ENCODE measurements at places on chromosomes 5 and 9.

- no peak for DNase-seq
These were observed 1.9 kb upstream of the BRD3 start for GRCh38 chr9:134069480-134070399.

- DNase-seq: no peak
These were observed 16.5 kb downstream of the BHMT2 start for GRCh38 chr5:79086116-79086515.

DNA sequence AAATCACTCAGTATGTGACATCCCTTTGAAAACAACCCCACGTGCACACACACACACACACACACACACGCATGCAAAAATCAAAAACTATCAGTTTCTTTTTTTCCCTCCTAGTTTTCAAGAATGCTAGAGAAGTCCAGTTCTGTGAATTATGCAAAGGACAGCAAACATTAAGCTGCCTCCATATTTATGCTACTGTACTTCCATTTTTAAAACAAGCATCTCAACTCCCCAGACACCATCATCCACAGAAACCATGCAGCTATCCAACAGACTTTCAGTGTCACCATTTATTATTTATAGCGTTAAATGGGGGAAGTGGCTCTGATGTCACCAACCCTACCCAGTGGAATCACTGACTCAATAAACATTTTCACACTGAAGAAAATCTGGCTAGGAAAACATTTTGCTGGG lies 1.6 kb downstream of the FBXW11 start:
- DNase-seq: peak; percentile 5

GRCh38 chr9:38761339-38761738 lies 41.4 kb upstream of the FAM240B start:
- DNase-seq: no peak

- no peak for DNase-seq
These were observed 3.7 kb upstream of the SLC30A5 start for GRCh38 chr5:69090158-69090557.

DNA sequence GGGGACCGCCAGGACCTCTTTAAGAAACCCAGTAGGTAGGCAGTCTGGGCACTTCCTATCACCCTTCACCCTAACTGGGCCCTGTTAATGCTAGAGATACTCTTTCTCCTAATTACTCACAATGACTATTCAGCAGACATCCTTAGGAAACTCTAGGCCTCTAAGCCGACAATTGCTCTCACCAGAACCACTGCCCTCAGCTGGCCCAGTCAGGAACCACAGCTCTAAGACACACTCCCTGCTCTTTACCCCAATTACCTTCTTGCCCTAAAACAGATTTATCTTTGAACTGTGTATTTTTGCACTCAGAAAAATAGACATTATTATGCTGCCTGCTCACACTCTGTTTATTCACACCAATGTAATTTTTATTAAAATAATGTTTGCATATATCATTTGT lies 432.6 kb upstream of the SLC30A5 start:
- no peak for DNase-seq

DNA sequence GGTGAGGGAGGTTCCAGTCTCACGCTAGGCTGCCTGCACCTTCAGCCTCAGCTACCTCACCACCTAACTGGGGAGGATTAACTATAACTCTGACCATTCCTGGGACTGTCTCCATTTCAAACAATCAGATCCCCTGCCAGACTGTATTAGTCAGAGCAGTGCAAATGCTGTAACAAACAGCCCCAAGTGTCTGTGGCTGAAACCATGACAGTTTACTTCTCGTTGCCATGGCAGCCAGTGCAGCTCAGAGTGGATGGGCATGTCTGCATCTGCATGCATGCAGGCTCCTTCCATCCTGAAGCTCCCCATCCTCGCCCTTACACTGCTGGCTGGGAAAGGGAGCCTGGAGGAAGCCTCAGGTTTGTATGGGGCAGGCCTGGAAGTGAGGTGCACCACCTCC lies 86.7 kb downstream of the KCNIP1 start:
- DNase-seq: no peak

DNA sequence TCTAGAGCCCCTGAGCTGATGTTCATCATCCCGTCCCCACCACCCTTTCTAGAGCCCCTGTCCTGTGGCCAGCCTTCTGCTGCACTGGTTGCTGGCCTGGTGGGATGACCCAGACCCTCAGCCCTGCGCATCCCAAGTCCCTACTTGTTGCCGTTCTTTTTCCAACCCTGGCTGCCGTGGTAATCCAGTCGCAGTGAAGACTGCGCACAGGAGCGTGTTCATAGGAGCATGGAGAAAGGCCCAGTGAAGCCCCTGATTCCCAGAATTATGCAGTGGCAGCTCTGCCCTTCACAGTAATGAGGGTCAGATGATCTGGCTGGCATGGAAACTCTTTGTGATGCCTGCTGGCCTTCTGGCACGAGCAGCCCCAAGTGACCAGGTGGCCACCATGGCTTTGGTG lies 183.3 kb downstream of the CACNA1B start:
- DNase-seq: no peak

- DNase-seq: peak; percentile 36
These were observed 41.9 kb upstream of the IPPK start for GRCh38 chr9:92711844-92712243.

DNA sequence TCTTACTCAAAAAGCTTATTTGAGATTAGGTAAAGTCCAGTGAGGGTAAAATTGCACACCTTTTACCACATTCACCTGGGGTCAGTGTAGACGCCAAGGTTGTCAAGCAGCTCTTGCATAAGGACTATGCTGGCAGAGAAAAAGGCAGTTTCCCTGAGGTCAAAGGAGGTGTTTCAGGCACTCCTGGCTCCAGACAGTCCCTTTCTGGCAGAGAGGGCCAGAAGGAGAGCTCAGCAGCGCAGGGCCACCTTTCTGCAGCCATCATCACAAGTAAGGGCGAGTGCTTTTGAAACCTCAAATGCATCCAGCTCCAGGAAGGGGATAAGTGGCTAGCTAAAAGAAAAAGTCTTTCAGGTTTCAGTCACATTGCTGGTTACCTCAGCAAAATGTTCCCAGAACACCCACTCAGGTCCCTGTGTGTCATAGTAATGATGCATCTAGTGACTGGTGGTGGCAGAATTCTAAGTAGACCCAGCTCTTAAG lies 16.7 kb upstream of the IL13 start:
- no peak for DNase-seq

- DNase-seq: no peak
These were observed 10.0 kb downstream of the DUSP1 start for GRCh38 chr5:172760959-172761358.

DNA sequence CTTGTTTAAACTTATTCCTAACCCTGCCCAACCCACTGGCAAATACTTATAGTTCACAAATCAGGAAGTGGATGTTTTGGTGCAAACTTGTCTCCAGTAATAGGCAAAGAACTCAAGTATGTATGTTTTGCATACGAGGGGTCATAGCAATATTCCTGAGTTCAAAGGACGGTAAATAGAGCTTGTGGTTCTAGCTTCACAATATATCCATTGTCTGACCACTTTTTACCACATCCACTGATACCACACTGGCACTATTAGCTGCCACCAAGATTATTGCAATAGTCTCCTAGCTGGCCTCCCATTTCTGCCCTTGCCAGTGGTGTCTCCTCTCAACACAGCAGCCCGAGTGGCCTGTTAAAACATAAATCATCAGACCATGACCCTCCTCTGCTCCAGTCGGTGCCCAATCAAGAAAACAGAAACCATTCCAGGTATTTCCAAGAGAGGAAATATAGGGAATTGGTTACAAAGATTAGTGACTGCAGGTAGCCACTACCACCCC lies 17.0 kb downstream of the GRXCR2 start:
- no peak for DNase-seq

DNA sequence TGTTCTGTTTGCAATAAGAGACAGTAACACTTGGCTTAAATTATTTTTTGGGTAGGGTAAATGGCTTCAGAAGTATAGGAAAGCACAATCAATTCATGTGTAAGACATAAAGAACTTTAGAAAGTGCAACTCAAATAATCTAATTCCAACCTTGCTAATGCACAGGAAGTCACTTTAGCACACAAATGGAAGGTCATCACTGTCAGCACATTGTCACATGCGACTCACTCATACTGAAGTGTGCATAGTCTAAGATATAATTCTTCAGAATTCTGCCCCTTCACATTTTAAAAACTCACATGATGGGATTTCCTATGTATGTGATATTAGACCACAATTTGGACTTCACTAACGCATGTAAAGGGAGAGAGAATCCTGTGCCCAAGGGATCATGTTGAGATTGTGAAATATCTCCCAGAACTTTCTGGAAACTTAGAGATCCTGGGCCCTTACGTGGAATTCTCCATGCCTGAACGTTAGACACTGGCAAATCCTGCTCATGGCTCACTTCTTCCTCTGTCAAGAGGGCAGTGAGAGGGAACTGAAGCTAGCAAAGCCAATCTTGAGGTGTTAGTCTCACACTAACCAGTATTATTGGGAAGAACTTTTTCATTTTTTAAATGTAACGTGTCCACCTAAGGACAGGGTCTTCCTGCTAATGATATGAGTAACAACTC lies 403.2 kb upstream of the PTGER4 start:
- DNase-seq: no peak

GRCh38 chr5:112339761-112340160 lies 79.3 kb downstream of the EPB41L4A start:
- DNase-seq: no peak

GRCh38 chr9:3662671-3663070 lies 136.9 kb upstream of the RFX3 start:
- DNase-seq: no peak

DNA sequence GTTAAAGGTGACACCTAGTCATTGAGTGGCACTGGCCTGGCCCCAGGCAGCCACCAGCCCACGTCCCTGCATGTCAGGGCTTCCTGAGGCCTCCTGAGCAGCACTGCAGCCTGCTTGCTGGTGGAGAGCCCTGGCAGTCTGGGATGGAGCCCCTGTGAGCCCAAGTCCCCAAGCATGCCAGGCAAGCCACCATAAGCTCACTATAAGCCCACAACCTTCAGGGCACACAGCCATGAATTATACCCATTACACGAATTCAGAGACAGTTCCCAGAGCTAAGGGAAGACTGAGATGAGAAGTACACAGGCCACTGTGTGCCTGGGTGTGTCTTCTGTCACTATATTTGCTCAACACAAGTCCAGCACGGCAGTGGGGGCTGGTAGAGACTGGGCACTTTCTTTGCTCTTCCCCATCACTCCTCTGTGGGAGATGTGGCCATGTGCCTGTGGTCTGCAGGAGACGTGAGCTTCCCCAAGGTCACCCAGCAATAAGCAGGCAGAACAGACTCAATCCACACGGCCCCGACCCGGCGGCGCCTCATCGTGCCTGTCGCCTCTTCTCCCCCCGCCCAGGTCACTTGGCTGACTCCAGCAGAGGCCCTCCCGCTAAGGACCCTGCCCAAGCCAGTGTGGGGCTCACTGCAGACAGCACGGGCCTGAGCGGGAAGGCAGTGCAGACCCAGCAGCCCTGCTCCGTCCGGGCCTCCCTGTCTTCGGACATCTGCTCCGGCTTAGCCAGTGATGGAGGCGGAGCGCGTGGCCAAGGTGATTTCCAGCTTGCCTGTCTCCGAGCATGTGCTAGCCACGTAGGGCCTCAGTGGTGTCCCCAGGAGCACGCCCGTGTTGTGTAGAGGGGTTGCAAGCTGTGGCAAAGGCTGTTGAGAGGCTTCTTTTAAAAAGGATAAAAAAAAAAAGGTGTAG lies 114.8 kb downstream of the WNK2 start:
- no peak for DNase-seq

GRCh38 chr9:121656941-121657470 lies 5.6 kb downstream of the DAB2IP start:
- no peak for DNase-seq

DNA sequence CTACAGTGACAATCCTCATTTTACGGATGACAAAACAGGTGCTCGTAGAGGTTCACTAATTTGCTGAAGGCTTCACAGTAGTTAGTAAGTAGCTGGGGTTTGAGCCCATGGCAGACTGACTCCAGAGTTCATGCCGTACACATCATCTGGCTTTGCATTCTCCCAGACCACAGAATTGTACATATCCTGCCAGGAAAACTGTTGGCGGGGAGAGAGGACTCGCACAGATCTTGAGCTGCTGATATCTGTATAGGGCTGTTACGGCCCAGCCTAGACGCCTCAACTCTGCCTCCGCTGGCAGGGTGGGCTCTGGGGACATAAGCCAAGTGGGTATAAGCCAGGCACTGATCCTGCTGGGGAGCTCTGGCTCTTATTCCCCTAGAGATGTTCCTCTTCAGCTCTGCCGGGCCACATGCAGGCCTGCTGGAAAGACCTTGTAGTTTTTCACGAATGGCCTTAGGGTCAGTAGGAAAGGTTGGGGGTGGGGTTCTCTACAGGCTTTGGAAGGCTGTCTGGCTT lies 16.3 kb downstream of the LARP1 start:
- DNase-seq: no peak

DNA sequence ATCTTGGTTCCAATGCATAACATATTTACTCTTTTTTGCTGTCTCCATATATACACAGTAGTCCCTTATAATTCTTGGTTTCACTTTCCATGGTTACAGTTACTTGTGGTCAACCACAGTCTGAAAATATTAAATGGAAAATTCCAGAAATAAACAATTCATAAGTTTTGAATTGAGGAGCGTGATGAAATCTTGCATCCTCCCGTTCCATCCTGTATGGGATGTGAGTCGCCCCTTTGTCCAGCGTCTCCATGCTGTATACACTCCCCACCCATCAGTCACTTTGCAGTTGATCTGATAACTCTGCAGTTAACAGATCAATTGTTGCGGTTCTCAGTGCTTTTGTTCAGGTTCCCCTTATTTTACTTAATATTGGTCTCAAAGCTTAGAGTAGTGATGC lies 11.5 kb upstream of the FAF2 start:
- no peak for DNase-seq

GRCh38 chr9:131814707-131815106 lies 74.8 kb upstream of the RAPGEF1 start:
- DNase-seq: no peak

GRCh38 chr5:33829430-33829829 lies 62.4 kb downstream of the ADAMTS12 start:
- no peak for DNase-seq

- no peak for DNase-seq
These were observed 591.2 kb downstream of the TLR4 start for GRCh38 chr9:118295413-118295812.

DNA sequence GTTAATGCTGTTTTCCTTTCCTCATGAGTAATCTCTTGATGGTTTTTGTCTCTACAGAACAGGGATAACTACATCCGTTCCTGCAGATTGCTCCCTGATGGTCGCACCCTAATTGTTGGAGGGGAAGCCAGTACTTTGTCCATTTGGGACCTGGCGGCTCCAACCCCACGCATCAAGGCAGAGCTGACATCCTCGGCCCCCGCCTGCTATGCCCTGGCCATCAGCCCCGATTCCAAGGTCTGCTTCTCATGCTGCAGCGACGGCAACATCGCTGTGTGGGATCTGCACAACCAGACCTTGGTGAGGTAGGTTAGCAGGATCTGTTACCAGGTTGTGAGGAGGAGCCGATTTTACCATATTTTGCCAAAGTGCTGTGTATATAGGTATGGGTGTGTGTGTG lies 148.2 kb downstream of the TLE4 start:
- DNase-seq: no peak

GRCh38 chr5:4625206-4625896 lies 514.8 kb upstream of the ADAMTS16 start:
- no peak for DNase-seq
